ENCODE measurements at places on chromosomes 12 and 14. TPM values are rescaled to one million over a fixed set of nuclear protein-coding genes. Genes with fewer than 3 reads are reported as not detected.

BRI3BP gene
- total RNA-seq: 6.9 TPM

DNA sequence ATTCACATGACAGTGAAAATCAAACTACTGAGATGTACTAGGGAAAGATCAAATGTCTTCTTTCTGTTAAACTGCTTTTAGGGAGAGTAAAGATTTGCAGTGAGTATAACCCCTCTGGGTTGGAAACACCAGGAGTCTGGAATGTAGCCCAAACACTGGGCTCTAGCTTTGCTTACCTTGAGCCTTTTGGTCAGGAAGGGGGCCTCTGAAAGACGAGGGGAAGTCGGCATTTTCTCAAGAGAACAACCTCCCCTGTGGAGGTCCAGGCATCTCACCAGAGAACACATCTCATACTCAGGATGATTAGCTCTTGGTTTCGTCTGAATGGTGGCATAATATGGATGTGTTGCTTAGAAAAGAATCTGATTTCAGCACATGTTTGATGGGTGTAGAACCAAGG is 169.0 kb downstream of the ZFP36L1 start:
- DNase-seq: no peak

CATSPERB gene
- total RNA-seq: 0.63 TPM

PRR4 gene
- total RNA-seq: 34.6 TPM

GRCh38 chr12:6044082-6044481 is 80.4 kb downstream of the VWF start:
- no peak for DNase-seq

DNA sequence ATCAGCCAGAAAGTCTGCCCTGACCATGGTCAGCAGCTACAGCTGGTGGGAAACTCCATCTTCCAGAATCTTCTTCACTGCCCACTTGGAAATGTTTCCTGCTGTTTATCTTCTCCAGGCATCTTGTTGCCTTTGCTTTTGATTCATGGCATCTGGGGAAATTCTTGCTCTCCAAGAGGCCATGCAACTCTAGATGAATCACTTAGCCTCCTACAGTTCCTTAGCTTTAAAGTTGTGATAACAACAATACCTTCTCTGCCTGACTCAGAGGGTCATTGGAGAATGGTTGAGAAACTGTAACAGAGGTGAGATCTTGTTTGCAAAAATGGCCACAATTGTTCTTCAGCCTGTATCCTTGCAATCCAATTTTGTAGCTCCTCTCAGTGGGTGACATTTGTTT is 121.0 kb upstream of the VRK1 start:
- no peak for DNase-seq
